ENCODE measurements at places on chromosomes 16 and 17.

DNA sequence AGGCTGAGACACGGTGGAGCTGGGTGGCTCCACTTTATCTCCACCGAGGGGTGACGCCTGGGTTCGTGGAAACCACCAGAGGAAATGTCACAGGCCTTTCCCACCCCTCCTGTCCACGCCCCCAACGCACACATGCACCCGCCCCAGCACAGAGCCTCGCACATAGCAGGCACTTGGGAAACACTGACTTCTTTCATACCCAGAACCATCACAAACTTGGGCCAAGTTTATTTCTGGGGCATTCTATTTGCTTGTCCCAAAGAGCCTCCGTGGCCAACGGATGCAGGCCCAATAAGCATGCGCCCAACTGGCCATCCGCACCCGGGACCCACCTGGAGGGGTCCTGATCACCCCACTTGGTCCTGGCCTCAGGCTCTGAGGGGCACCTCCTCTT, 3.3 kb downstream of the BCAR1 start:
- no peaks in the 10 kb centered on the region for H3K27me3 ChIP-seq
- peak overlapping the region; percentile 10 for H3K27ac ChIP-seq
- DNase-seq, result no peak
- H3K4me3 ChIP-seq, result no peak overlapping the region
- no peaks in the 10 kb centered on the region for H3K4me1 ChIP-seq

DNA sequence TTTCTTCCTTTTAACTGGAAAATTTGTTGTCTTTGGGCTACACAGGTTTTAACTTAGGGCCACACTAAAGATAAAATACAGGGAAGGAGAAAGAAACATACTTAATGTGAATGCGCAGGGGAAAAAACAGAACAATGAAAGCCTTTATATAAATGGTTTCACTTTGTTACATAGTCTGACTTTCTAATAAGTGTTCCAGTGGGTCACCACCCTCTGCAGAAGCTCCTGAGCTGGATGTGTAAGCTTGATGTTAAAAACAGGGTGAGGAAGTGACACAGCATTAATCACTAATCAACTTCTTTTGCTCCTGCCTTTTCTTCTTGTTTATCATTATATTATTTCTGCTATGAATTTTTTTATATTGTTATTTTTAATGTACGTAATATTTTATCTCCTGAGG, 445.6 kb upstream of the CA10 start:
- no peaks in the 10 kb centered on the region for H3K27me3 ChIP-seq
- DNase-seq, result no peak
- H3K27ac ChIP-seq, result no peak overlapping the region
- H3K4me3 ChIP-seq, result no peak overlapping the region

- H3K4me3 ChIP-seq, result no peak overlapping the region
- no peaks in the 10 kb centered on the region for H3K4me1 ChIP-seq
- no peaks in the 10 kb centered on the region for H3K36me3 ChIP-seq
- H3K27me3 ChIP-seq, result no peaks in the 10 kb centered on the region
- no peak overlapping the region for H3K27ac ChIP-seq
These were observed 45.5 kb upstream of the LRRC37A3 start for GRCh38 chr17:64964796-64965195.

DNA sequence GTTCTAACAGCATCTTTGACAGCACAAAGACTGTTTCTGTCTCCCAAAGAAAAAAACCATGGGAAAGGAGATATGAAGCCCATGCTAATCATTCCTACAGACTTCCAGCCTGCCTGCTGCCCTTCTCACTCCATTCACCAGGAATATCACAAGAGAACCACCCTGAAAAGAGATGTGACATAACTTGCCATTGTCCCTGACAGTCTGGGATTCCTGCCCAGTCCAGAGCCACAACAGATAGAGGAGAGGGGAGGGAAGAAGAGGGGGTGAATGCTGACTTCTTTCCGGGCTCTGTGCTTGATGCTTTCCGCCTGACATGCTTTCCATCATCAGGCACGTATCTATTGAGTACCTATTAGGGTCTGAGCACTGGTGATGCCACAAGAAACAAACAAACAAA, 31.6 kb upstream of the ASIC2 start:
- H3K36me3 ChIP-seq, result no peaks in the 10 kb centered on the region
- H3K27ac ChIP-seq, result no peak overlapping the region
- H3K4me3 ChIP-seq, result no peak overlapping the region
- DNase-seq, result no peak

GRCh38 chr17:28119046-28119445, 76.6 kb downstream of the NLK start:
- no peak overlapping the region for H3K27ac ChIP-seq
- H3K4me1 ChIP-seq, result peaks cover 6% of the 10 kb centered on the region
- no peak overlapping the region for H3K4me3 ChIP-seq
- no peaks in the 10 kb centered on the region for H3K36me3 ChIP-seq
- no peaks in the 10 kb centered on the region for H3K27me3 ChIP-seq

DNA sequence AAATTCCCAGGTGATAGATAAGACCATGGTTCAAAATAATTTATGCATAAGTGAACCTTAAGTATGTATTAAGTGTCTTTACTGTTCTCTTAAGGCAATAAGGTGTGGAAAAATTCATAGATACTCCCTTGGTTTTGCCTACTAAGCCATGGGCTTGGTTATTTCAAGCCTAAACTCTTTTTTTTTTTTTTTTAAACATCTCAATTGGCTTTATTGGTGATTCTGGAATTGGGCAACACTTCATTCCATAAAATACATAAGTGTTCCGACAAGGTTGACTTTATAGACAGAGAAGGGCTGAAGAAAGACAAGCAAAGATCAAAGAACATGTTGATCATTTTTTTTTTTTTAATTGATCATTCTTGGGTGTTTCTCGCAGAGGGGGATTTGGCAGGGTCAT, 73.5 kb downstream of the ESRP2 start:
- H3K4me3 ChIP-seq, result no peak overlapping the region
- H3K27me3 ChIP-seq, result no peaks in the 10 kb centered on the region
- no peaks in the 10 kb centered on the region for H3K4me1 ChIP-seq
- no peak for DNase-seq
- H3K27ac ChIP-seq, result no peak overlapping the region

GRCh38 chr17:45296003-45296832, 20.6 kb downstream of the MAP3K14 start:
- H3K4me3 ChIP-seq, result no peak overlapping the region
- no peaks in the 10 kb centered on the region for H3K36me3 ChIP-seq
- H3K27me3 ChIP-seq, result no peaks in the 10 kb centered on the region
- H3K27ac ChIP-seq, result no peak overlapping the region
- no peak for DNase-seq

GRCh38 chr16:21159281-21159951, 942 bp downstream of the LDAF1 start:
- no peak for DNase-seq
- H3K27ac ChIP-seq, result peak overlapping the region; percentile 25
- no peaks in the 10 kb centered on the region for H3K27me3 ChIP-seq
- peaks cover 8% of the 10 kb centered on the region for H3K36me3 ChIP-seq

GRCh38 chr16:82439678-82440293, 187.0 kb upstream of the CDH13 start:
- no peak overlapping the region for H3K27ac ChIP-seq
- no peak overlapping the region for H3K4me3 ChIP-seq
- H3K36me3 ChIP-seq, result no peaks in the 10 kb centered on the region
- peaks cover 2% of the 10 kb centered on the region for H3K4me1 ChIP-seq
- DNase-seq, result no peak
- H3K27me3 ChIP-seq, result no peaks in the 10 kb centered on the region

- DNase-seq, result no peak
- peaks cover 7% of the 10 kb centered on the region for H3K4me1 ChIP-seq
- H3K27me3 ChIP-seq, result no peaks in the 10 kb centered on the region
These were observed 1.5 kb upstream of the OSGIN1 start for GRCh38 chr16:83951544-83951943.

GRCh38 chr17:54947396-54947795, 21.1 kb downstream of the COX11 start:
- no peaks in the 10 kb centered on the region for H3K27me3 ChIP-seq
- H3K4me3 ChIP-seq, result no peak overlapping the region
- no peak for DNase-seq
- H3K36me3 ChIP-seq, result peaks cover 51% of the 10 kb centered on the region
- no peak overlapping the region for H3K27ac ChIP-seq
- no peaks in the 10 kb centered on the region for H3K4me1 ChIP-seq

DNA sequence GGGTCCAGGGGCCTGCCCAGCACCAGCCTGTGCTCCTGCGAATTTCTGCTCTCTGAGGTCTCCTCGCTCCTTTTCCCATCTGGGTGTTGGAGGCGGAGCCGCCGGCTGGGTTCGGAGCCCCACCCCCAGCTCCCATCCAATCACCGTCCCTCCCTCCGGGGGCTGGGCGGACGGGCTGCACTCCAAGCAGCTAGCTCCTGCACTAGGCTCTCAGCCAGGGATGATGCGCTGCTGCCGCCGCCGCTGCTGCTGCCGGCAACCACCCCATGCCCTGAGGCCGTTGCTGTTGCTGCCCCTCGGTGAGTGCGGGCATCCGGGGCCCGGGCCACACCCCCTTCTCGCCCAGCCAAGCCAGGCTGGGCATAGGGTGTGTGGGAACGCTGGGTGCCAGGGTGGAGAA, at the start of gene NRN1L:
NRN1L (plus strand) TSS at position 202 of the 400 bp plus-strand sequence; CDS start at position 221, 19 bp downstream.
- peaks cover 28% of the 10 kb centered on the region for H3K36me3 ChIP-seq
- no peak within 1 kb of the TSS for H3K27ac ChIP-seq
- no peaks in the 10 kb centered on the region for H3K27me3 ChIP-seq
- H3K4me3 ChIP-seq, result peak within 1 kb of the TSS; percentile 51
- DNase-seq, result peak; percentile 77
- H3K4me1 ChIP-seq, result peaks cover 15% of the 10 kb centered on the region

- no peaks in the 10 kb centered on the region for H3K36me3 ChIP-seq
- no peaks in the 10 kb centered on the region for H3K27me3 ChIP-seq
- no peaks in the 10 kb centered on the region for H3K4me1 ChIP-seq
- no peak overlapping the region for H3K27ac ChIP-seq
- no peak for DNase-seq
- H3K4me3 ChIP-seq, result no peak overlapping the region
These were observed 1.5 kb downstream of the MPV17L start for GRCh38 chr16:15396948-15397594.

- H3K4me3 ChIP-seq, result no peak overlapping the region
- H3K36me3 ChIP-seq, result no peaks in the 10 kb centered on the region
- DNase-seq, result no peak
- no peaks in the 10 kb centered on the region for H3K27me3 ChIP-seq
- no peak overlapping the region for H3K27ac ChIP-seq
- peaks cover 1% of the 10 kb centered on the region for H3K4me1 ChIP-seq
These were observed 107.0 kb upstream of the RPL38 start for GRCh38 chr17:74096456-74096855.

GRCh38 chr16:16143038-16143763, 80.1 kb downstream of the ABCC6 start:
- peaks cover 28% of the 10 kb centered on the region for H3K36me3 ChIP-seq
- no peak overlapping the region for H3K27ac ChIP-seq
- H3K4me3 ChIP-seq, result no peak overlapping the region
- H3K27me3 ChIP-seq, result no peaks in the 10 kb centered on the region
- no peak for DNase-seq

- H3K27ac ChIP-seq, result no peak overlapping the region
- no peaks in the 10 kb centered on the region for H3K36me3 ChIP-seq
- no peak for DNase-seq
- no peaks in the 10 kb centered on the region for H3K4me1 ChIP-seq
- H3K4me3 ChIP-seq, result no peak overlapping the region
These were observed 374.6 kb upstream of the HSBP1 start for GRCh38 chr16:83433201-83433600.

DNA sequence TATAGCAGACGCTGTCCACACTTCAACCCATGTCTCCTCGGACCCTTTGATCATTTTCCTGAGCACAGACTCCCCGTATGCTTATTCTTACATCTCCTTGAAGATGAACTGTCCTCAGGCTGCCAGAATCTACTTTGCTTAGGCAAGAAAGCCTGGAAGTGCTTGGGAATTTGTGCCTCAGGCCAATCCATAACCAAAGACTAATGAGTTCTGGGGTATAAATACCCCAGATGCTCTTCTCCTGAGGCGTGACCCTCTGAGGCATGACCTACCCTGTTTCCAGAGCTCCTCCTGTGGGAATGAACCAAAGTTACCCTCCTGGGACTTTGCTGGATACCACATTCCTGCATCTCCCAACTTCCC, 10.1 kb upstream of the TEKT3 start:
- no peak overlapping the region for H3K27ac ChIP-seq
- no peaks in the 10 kb centered on the region for H3K36me3 ChIP-seq
- no peaks in the 10 kb centered on the region for H3K4me1 ChIP-seq
- no peak overlapping the region for H3K4me3 ChIP-seq
- no peaks in the 10 kb centered on the region for H3K27me3 ChIP-seq
- DNase-seq, result no peak

- peaks cover 2% of the 10 kb centered on the region for H3K36me3 ChIP-seq
- peaks cover 8% of the 10 kb centered on the region for H3K4me1 ChIP-seq
- H3K27ac ChIP-seq, result no peak overlapping the region
- no peaks in the 10 kb centered on the region for H3K27me3 ChIP-seq
- H3K4me3 ChIP-seq, result no peak overlapping the region
These were observed 45.8 kb downstream of the TEX2 start for GRCh38 chr17:64217249-64217691.

- no peak overlapping the region for H3K4me3 ChIP-seq
- no peak for DNase-seq
- no peak overlapping the region for H3K27ac ChIP-seq
- H3K27me3 ChIP-seq, result no peaks in the 10 kb centered on the region
- H3K4me1 ChIP-seq, result peaks cover 3% of the 10 kb centered on the region
- no peaks in the 10 kb centered on the region for H3K36me3 ChIP-seq
These were observed 14.9 kb downstream of the C16orf74 start for GRCh38 chr16:85735946-85736345.

- no peak overlapping the region for H3K4me3 ChIP-seq
- H3K27ac ChIP-seq, result no peak overlapping the region
- DNase-seq, result peak; percentile 41
- no peaks in the 10 kb centered on the region for H3K36me3 ChIP-seq
These were observed 65.9 kb upstream of the TNRC6C start for GRCh38 chr17:77892469-77893143.

DNA sequence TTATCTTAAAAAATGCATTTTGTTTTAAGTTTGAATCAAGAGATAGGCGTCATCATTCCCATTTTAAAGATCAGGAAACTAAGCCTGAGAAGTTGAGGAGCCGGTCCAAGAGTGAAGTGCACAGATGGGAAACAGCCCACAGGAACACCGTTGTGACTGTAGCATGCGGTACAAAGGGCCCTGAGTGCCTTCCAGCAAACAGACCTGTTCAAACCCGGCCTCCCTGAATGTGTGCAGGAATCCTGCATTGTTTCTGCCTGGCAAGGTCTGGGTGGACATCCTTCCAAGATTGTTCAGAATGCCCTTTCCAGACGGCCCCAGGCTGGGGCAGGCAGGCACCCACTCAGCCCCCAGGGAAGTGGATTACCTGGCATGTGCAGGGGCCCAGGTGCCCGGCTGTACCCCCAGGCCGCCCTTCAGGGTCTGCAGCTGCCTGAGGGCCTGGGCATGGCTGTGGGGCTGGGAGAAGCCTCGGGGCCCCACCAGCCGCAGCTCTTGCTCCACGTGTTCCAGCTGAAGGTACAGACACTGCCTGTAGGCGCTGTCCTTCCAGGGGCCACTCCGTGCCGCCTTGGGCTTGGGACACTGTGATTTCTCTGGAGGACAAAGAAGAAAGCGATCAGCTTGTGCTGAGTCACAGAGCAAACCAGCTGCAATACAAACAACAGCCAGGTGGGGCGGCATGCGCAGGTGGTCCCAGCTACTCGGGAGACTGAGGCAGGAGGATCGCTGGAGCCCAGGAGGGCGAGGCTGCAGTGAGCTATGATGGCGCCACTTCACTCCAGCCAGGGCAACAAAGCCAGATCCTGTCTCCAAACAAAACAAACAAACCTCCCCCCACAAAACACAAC, 45.0 kb upstream of the GCSH start:
- H3K27ac ChIP-seq, result peak overlapping the region; percentile 43
- DNase-seq, result peak; percentile 84
- H3K4me3 ChIP-seq, result no peak overlapping the region
- no peaks in the 10 kb centered on the region for H3K36me3 ChIP-seq
- no peaks in the 10 kb centered on the region for H3K27me3 ChIP-seq
